ENCODE measurements at places on chromosomes 7 and 10. TPM values are rescaled to one million over a fixed set of nuclear protein-coding genes. Genes with fewer than 3 reads are reported as not detected.

ANLN gene
- total RNA-seq, result 17.0 TPM

C7orf57 gene
- 0.24 TPM for total RNA-seq

SEPTIN7 gene
- 217 TPM for total RNA-seq

HOXA3 gene
- not detected for total RNA-seq

CRTAC1 gene
- total RNA-seq, result not detected

AMPH gene
- 22.6 TPM for total RNA-seq

LIPN gene
- not detected for total RNA-seq

EPHA1 gene
- not detected for total RNA-seq

CD36 gene
- 8.9 TPM for total RNA-seq

PRKCQ gene
- total RNA-seq, result 0.16 TPM
